ENCODE measurements at places on chromosomes 12 and 14. TPM values are rescaled to one million over a fixed set of nuclear protein-coding genes. Genes with fewer than 3 reads are reported as not detected.
A peak's percentile ranks its signal among the peaks of the same experiment; 100 is the strongest.

GRCh38 chr12:73421832-73422231, 1115.8 kb upstream of the ATXN7L3B start:
- H3K4me3 ChIP-seq: no peak overlapping the region
- H3K27ac ChIP-seq: no peak overlapping the region
- no peaks in the 10 kb centered on the region for H3K4me1 ChIP-seq
- H3K27me3 ChIP-seq: no peaks in the 10 kb centered on the region
- no peak for DNase-seq
- H3K36me3 ChIP-seq: no peaks in the 10 kb centered on the region

- no peak overlapping the region for H3K27ac ChIP-seq
- H3K4me3 ChIP-seq: no peak overlapping the region
- no peaks in the 10 kb centered on the region for H3K36me3 ChIP-seq
- no peaks in the 10 kb centered on the region for H3K27me3 ChIP-seq
- DNase-seq: no peak
Measured at GRCh38 chr12:7114851-7115250, 5.8 kb upstream of the C1RL start.

- DNase-seq: peak; percentile 33
- no peaks in the 10 kb centered on the region for H3K36me3 ChIP-seq
- peak overlapping the region; percentile 33 for H3K4me3 ChIP-seq
- peak overlapping the region; percentile 68 for H3K27ac ChIP-seq
- H3K27me3 ChIP-seq: no peaks in the 10 kb centered on the region
Measured at GRCh38 chr14:61567838-61568571, 127.3 kb upstream of the HIF1A start.

DNA sequence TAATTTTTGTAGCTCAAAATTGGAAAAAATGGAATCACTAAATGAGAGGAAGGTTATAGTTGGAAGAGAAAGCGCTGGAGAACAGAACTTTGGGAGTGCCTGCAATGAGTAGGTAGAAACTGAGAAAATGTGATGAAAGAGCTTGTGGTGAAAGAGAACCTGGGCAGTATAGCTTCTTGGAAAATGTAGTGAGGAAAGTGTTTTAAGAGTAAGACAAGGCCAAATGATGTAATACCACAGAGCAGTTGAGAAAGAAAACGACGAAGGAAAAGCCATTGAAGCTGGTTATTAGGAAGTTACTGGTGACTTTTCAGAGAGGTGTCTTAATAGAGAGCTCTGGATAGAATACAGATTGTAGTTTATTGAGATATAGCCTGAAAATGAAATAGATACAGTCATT, 255.3 kb downstream of the AEBP2 start:
- no peak overlapping the region for H3K27ac ChIP-seq
- H3K4me3 ChIP-seq: no peak overlapping the region
- H3K4me1 ChIP-seq: peaks cover 5% of the 10 kb centered on the region
- no peak for DNase-seq
- no peaks in the 10 kb centered on the region for H3K27me3 ChIP-seq

- H3K4me3 ChIP-seq: peak overlapping the region; percentile 67
- H3K4me1 ChIP-seq: peaks cover 62% of the 10 kb centered on the region
- peak; percentile 89 for DNase-seq
- peaks cover 3% of the 10 kb centered on the region for H3K27me3 ChIP-seq
Measured at GRCh38 chr12:51905471-51906429, 1.6 kb upstream of the ACVRL1 start.

- H3K4me3 ChIP-seq: peak overlapping the region; percentile 50
- H3K36me3 ChIP-seq: no peaks in the 10 kb centered on the region
- no peaks in the 10 kb centered on the region for H3K27me3 ChIP-seq
- DNase-seq: peak; percentile 55
- H3K4me1 ChIP-seq: peaks cover 55% of the 10 kb centered on the region
Measured at GRCh38 chr14:76829013-76829365, 2.8 kb downstream of the LRRC74A start.

GRCh38 chr12:27610374-27610773, 85.9 kb upstream of the REP15 start:
- peaks cover 28% of the 10 kb centered on the region for H3K4me1 ChIP-seq
- no peak overlapping the region for H3K4me3 ChIP-seq
- H3K27me3 ChIP-seq: no peaks in the 10 kb centered on the region
- peaks cover 8% of the 10 kb centered on the region for H3K36me3 ChIP-seq
- no peak for DNase-seq

GRCh38 chr12:34396861-34397590, 374.7 kb downstream of the ALG10 start:
- H3K36me3 ChIP-seq: no peaks in the 10 kb centered on the region
- no peak overlapping the region for H3K4me3 ChIP-seq
- H3K4me1 ChIP-seq: no peaks in the 10 kb centered on the region
- peak; percentile 3 for DNase-seq
- no peaks in the 10 kb centered on the region for H3K27me3 ChIP-seq

GRCh38 chr12:109632342-109632741, 58.7 kb downstream of the MVK start:
- peaks cover 5% of the 10 kb centered on the region for H3K27me3 ChIP-seq
- H3K27ac ChIP-seq: no peak overlapping the region
- H3K4me3 ChIP-seq: no peak overlapping the region
- no peak for DNase-seq
- H3K36me3 ChIP-seq: no peaks in the 10 kb centered on the region
- H3K4me1 ChIP-seq: no peaks in the 10 kb centered on the region

DNA sequence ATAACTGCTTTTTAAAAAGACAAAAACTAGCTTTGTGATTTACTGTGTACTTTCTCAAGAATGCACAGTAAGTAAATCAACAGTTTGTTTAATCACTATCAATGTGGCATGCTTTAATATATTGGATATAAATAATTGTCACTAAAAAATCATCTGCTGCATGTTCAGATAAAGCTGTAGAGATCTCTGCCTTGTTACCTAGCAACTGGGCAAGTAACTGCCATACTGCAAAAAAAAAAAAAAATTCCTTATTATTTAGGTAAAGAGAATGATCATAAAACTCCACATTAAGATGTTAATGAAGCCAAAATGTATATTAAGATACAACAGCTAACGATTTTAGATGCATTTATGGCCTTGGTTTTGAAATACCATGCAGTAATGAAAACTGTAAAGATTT, 237.4 kb downstream of the APAF1 start:
- H3K27ac ChIP-seq: no peak overlapping the region
- H3K4me3 ChIP-seq: no peak overlapping the region
- H3K27me3 ChIP-seq: no peaks in the 10 kb centered on the region
- no peaks in the 10 kb centered on the region for H3K36me3 ChIP-seq
- no peaks in the 10 kb centered on the region for H3K4me1 ChIP-seq

DNA sequence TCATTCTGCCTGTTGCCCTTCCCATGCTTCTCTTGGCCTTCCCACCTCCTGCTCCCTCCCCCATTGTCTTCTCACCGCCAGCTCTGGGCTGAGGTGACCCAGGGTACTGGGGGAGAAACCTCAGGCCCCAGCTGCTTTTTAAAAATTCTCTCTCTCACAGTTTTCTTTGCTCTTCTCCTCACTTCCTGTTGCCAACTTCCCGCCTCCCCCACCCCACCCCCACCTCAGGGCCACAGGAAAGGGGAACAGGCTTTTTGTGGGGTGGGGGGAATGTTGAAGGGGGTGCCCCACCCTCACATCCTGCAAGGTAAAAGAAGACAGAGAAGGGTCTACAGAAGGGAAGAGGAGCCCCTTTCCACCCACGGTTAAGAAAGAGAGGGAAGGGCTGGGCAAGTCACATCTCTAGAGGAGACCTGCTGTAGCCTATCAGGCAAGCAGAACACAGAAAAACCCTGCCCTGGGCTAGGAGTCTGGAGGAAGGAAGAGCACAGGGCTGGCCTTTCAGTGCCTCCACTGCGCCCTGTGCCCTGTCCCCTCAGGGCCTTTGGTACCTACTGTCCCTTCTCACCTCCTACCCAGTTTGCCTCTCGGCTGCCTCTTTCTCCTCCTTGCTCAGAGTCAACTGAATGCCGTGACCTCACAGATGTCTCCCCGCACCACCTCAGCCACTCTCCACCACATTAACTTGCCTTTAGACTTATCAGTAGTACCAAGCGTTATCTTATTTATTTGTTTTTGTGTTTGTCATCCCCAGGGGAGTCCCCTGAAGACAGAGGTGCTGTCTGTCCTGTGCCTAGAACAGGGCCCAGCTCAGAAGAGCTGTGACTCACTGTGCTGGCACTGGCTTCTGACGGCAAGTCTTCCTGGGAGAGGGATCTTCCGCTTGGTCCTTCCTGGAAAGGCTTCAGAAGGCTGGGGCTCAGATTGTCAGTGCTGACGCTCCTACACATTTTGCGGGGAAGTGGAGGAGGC, 1.7 kb downstream of the ARHGAP9 start:
- peaks cover 55% of the 10 kb centered on the region for H3K27me3 ChIP-seq
- H3K36me3 ChIP-seq: no peaks in the 10 kb centered on the region
- H3K27ac ChIP-seq: no peak overlapping the region
- H3K4me3 ChIP-seq: peak overlapping the region; percentile 47
- DNase-seq: no peak

GRCh38 chr14:22449600-22449905, 139.5 kb downstream of the DAD1 start:
- H3K4me1 ChIP-seq: peaks cover 9% of the 10 kb centered on the region
- H3K36me3 ChIP-seq: no peaks in the 10 kb centered on the region
- no peak overlapping the region for H3K4me3 ChIP-seq
- DNase-seq: no peak
- no peaks in the 10 kb centered on the region for H3K27me3 ChIP-seq

- no peak for DNase-seq
- no peak overlapping the region for H3K27ac ChIP-seq
- no peaks in the 10 kb centered on the region for H3K27me3 ChIP-seq
- H3K36me3 ChIP-seq: no peaks in the 10 kb centered on the region
Measured at GRCh38 chr14:88933191-88933590, 108.7 kb downstream of the TTC8 start.

- H3K27me3 ChIP-seq: no peaks in the 10 kb centered on the region
- DNase-seq: no peak
- no peaks in the 10 kb centered on the region for H3K4me1 ChIP-seq
- H3K4me3 ChIP-seq: no peak overlapping the region
- H3K27ac ChIP-seq: no peak overlapping the region
Measured at GRCh38 chr14:33057585-33057984, 118.9 kb downstream of the NPAS3 start.

DNA sequence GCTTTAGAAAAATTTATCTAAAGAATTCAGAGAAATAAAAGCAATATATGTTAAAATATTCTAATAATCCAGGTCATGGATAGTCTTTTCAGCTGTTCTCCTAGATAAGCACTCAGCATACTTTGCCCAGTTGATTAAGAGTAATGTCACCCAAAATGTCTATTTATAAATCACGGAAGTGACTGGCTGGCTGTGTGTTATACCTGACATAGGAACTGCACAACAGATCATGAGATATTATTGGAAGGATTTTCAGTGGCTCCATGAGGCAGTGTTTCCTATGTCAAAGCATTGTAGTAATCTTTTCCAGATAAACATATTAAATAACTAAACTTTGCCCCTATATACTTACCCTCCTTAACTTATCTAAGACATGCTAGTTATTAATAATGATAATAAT, 128.8 kb downstream of the ITPR2 start:
- peaks cover 22% of the 10 kb centered on the region for H3K36me3 ChIP-seq
- no peaks in the 10 kb centered on the region for H3K27me3 ChIP-seq
- peak overlapping the region; percentile 34 for H3K27ac ChIP-seq
- DNase-seq: no peak

DNA sequence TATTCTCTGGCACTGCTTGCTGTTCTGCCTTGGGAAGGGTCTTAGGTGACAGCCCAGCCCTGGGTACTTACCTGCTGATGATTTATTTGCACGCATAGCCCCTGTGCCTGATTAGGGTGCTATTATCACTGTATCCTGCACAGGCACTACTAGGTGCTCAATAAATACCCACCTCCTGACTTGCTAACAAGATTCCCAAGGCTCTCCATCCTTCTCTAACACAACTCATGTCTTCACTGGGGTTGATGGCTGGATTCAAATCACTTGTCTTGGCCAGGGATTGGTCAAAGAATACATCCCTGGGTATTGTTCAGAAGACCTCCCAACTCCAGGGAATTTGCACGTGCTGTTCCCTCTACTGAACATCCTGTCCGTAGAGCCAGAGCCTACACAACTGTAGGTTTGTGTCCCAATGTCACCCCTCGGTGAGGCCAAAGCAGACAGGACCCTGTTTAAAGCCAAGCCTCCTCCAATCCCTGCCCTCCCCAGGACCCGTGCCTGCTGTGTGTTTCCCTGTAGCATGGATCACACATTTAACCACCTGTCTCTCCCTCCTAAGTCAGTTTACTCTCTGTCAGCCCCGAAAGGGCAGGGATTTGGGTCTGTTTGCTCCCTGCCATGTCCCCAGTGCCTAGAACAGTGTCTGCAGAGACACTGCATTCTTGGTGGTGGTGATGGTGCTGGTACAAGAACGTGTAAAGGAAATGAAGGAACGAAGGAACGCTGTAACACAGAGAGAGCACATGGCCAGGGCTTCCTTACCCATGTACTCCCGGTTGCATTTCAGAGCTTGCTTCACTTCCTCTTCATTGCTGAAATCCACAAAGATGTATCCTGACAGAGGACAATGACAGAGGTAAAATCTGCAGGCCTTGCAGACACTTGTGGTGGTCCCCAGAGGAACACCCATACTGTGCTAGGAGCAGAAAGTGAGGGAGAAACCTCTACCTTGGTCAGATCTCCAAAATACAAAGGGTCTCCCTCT, 16.5 kb downstream of the RBM19 start:
- H3K4me3 ChIP-seq: no peak overlapping the region
- peaks cover 98% of the 10 kb centered on the region for H3K36me3 ChIP-seq
- H3K4me1 ChIP-seq: no peaks in the 10 kb centered on the region
- no peak for DNase-seq

GRCh38 chr12:27453421-27453820, 6.9 kb downstream of the SMCO2 start:
- H3K36me3 ChIP-seq: no peaks in the 10 kb centered on the region
- peaks cover 9% of the 10 kb centered on the region for H3K4me1 ChIP-seq
- H3K4me3 ChIP-seq: no peak overlapping the region
- H3K27ac ChIP-seq: no peak overlapping the region
- H3K27me3 ChIP-seq: no peaks in the 10 kb centered on the region

GRCh38 chr12:131917139-131917710, 11.9 kb upstream of the PUS1 start:
- no peak for DNase-seq
- no peak overlapping the region for H3K27ac ChIP-seq
- no peak overlapping the region for H3K4me3 ChIP-seq
- peaks cover 16% of the 10 kb centered on the region for H3K4me1 ChIP-seq

- no peaks in the 10 kb centered on the region for H3K36me3 ChIP-seq
- H3K27ac ChIP-seq: no peak overlapping the region
- peak overlapping the region; percentile 65 for H3K4me3 ChIP-seq
- DNase-seq: peak; percentile 72
- peaks cover 6% of the 10 kb centered on the region for H3K4me1 ChIP-seq
Measured at GRCh38 chr12:106903241-106903945, 52.3 kb upstream of the TMEM263 start.

Gene OVCH1
- 0.25 TPM for total RNA-seq

Gene SERPINA4
- not detected for total RNA-seq

Gene P2RX7
- total RNA-seq: 2.0 TPM

Gene MGAT4C
- 6.7 TPM for total RNA-seq

Gene GATC
- total RNA-seq: 9.3 TPM

Gene CABP1
- total RNA-seq: 1.3 TPM

Gene PDE6H
- total RNA-seq: not detected

Gene GALNT16
- 105 TPM for total RNA-seq

Gene PRH2
- not detected for total RNA-seq

Gene CCDC175
- not detected for total RNA-seq

Gene PGAM5
- 29.9 TPM for total RNA-seq

Gene DNAJC22
- total RNA-seq: not detected

Gene BLOC1S1
- 68.3 TPM for total RNA-seq
